Dermis microvascular lymphatic vessel endothelial cell (primary cell): ENCODE measurements at places on chromosomes 6 and 20.

- no peak for DNase-seq
Observed at GRCh38 chr20:34956041-34956458, 382 bp downstream of the MYH7B start.

- no peak for DNase-seq
Observed at GRCh38 chr6:32906539-32906938, 34.3 kb downstream of the HLA-DMB start.

- no peak for DNase-seq
Observed at GRCh38 chr6:34110610-34111009, 35.3 kb downstream of the GRM4 start.

- DNase-seq = no peak
Observed at GRCh38 chr6:88141561-88142296, 24.4 kb downstream of the CNR1 start.

DNA sequence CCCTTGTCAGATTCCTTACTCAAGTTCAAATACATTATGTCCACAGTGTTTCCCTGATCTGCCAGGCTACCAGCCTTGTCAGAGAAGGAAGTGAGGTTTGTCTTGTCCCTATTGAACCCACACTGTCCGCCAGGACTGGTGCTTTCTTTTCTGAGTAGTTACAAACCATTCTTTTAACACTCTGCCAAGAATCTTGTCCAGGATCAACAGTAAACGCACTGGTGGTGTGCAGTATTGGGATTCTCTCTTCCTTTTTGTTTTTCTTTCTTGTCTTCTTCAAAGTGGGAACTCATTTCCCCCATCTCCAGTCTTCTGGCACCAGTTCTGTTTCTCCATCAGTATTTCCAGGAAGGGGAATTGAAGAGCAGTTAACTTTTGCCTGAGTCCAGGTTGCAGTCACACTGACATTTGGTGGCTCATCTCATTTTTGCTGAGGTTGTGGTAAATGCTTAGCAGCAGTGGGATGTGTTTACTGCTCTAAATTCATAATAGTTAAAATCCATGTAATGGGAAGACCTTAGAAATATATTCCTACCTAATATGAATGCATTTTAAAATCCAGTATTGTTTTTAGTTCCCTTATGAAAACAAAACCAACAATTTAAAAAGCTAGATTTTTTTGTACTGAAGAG lies 295.3 kb downstream of the PRL start:
- peak; percentile 3 for DNase-seq

- no peak for DNase-seq
Observed at GRCh38 chr6:169501777-169502313, 200.0 kb downstream of the WDR27 start.

- DNase-seq = peak; percentile 81
Observed at GRCh38 chr20:21323640-21324039, 20.5 kb downstream of the XRN2 start.

DNA sequence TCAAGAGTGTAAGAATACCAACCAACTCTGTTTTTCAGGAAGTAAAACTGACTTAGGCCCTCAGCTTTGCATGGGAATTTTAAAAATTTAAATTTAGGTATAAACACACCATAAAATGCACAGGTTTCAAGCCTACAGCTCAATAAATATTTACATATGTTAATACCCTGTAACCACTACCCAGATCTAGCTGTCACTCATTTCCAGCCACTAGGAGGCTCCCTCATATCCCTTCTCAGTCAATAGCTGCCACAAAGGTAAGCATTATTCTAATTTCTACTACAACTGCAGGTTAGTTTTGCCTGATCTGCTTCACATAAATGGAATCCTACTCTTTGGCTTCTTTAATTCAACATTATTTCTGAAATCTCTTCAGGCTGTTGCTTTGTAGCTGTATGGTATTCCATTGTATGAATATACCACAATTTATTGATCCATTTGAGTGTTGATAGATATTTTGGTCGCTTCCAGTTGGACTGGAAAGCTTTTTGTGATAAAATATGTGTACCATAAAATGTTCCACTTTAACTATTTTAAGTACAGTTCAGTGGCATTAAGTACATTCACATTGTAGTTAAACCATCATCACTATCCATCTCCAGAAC lies 32.5 kb upstream of the MEI4 start:
- peak; percentile 42 for DNase-seq

DNA sequence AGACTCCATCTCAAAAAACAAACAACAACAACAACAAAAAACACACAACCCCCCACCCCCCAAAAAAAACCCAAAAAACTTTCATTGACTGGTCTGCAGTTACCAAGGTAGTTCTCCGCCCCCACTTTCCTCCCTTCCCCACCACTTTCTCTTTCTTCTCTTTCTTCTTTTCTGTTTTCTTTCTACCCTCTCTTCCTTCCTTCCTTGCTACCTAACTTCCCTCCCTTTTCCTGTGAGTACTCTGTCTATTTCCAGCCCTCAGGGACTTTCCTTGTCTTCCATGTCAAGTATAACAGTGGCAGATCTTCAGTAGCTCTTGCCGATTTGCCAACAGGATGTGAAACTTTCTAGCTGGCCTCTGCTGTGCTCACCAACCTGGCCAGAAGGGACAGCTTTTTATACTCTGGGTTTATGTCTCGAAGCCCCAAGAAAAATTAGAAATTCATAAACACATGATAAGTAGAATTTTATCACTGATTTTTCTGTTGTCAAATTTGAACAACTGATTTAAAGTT lies 399.5 kb downstream of the QKI start:
- no peak for DNase-seq

DNA sequence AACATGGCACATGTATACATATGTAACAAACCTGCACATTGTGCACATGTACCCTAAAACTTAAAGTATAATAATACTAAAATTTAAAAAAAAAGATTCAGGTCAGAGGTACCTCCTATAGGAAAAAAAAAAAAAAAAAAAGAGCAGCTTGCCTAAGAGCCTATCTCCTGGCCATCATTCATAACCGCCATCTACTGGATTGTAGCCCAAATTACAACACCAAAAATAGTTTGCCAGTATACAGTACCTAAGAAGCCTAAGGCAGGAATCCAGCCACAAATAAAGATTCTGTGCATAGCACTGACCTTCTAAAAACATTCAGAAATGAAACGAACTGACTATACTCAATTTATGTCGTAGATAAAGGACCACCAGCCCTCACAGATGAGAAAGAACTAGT lies 438.4 kb upstream of the ADGRB3 start:
- no peak for DNase-seq

GRCh38 chr6:32658268-32658897 lies 8.1 kb downstream of the HLA-DQB1 start:
- no peak for DNase-seq
